ENCODE measurements at places on chromosomes 5 and 9.

DNA sequence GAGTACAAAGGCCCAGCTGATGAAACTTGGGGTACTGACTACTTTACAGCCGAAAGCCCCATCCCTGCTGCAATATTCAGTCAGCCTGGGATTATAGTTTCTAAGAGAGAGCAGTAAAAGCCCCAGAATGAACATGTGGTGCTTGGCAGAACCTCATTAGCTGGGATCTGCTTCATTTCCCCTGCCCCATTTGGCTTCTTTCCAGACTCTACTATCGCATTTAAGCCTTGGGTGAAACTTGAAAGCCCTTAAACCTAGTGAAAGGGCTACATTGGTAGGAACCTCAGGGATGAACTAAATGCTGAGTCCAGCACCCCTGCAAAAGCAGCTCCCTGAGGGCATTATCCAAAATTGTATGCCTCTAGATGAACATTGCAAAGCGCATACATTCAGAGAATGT lies 631.1 kb downstream of the ACTL7B start:
- no peak for DNase-seq

DNA sequence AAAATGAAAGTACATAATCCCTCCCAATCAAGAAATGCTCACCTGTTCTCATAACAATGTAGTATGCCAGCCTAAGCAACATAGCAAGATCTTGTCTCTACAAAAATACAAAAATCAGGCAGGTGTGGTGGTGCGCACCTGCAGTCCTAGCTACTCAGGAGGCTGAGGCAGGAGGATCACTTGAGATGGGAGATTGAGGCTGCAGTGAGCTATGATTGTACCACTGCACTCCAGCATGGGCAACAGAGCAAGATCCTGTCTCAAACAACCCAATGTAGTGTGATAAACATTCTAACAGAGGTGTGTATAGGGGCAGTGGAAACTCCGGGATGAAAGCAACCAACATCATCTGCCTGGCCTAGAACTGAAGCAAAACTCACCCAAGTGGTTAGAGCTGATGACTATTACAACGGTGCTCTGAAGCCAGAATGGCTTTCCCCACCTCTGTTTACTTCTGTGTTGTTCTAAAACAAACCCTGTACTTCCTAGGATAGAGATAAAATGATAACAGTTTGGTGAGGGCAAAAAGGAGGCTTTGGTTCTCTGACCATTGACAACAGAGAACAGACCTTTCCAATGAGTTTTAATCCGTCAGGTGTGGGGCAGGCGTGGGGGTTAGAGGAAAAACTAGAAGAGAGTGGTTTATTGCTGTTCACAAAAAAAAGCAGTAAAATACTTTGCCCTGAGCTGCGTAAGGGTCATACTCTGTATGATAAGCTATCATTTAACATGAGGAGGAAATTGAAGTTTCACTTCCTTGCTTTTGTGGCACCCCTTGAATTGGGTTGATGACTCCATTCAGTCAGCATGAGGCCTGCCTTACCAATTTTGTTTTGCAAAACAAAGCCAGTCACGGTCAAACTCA lies 18.9 kb downstream of the WNT8A start:
- DNase-seq = no peak

- no peak for DNase-seq
Measured at GRCh38 chr5:180201051-180201987, 7.7 kb downstream of the RASGEF1C start.

- no peak for DNase-seq
Measured at GRCh38 chr9:133874060-133874657, 118.0 kb downstream of the VAV2 start.

- no peak for DNase-seq
Measured at GRCh38 chr5:173512637-173513435, 103.6 kb downstream of the BOD1 start.

DNA sequence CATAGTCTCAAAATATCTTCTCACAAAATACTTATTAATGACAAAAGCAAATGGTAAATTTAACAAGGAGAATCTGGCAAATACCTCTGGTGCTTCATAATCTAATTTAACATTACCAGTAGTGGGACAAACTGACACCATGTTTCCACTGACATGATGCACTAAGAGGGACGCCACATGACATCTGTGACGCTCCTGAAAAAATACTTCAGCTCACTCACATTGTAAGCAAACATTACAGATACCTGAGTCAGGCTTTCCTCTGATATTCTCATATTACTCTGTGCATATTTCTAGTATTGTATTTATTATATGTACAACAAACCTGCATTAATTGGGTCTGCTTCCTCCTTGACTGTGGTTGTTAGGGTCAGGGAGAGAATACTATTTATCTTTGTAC lies 56.7 kb upstream of the OSMR start:
- DNase-seq = no peak

- no peak for DNase-seq
Measured at GRCh38 chr5:121962347-121962670, 534 bp downstream of the SRFBP1 start.

- no peak for DNase-seq
Measured at GRCh38 chr9:21661626-21662025, 140.8 kb upstream of the MTAP start.

DNA sequence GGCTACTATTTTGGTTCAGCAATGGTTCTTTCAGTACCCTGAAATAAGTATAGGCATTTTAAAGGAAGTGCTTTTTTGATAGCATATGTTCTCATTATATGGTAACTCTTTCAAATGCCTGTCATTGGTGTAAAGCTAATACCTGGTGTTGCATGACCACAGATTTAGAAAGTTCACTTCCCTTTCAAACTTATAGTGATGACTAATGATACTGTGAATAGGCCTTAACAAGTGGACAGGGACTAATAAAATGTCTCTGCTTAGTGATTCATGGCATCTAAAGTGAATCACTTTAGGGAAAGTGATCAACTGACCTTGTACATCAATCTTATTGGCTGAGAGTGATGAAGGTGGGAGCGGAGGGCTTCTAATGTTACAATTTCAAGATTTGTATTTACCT lies 21.6 kb downstream of the MRPL22 start:
- DNase-seq = no peak

DNA sequence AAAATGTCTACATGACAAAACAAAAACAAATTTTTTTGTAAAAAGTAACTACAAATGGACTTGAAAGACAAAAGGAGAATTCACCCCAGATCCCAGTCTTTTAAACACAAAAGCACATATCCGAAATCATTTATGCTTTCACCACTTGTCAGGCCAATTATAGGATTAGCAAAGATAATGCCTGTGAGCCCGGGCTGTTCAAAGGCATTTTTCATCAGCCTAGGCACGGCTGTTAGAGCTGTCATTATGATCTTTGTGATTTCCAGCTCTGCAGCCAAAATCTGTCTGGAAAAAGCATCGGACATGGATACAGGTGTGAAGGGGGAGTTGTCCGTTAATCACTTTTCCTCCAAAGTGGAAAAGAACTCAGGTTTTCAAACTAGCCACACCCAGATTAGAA lies 23.6 kb upstream of the RAB14 start:
- no peak for DNase-seq

DNA sequence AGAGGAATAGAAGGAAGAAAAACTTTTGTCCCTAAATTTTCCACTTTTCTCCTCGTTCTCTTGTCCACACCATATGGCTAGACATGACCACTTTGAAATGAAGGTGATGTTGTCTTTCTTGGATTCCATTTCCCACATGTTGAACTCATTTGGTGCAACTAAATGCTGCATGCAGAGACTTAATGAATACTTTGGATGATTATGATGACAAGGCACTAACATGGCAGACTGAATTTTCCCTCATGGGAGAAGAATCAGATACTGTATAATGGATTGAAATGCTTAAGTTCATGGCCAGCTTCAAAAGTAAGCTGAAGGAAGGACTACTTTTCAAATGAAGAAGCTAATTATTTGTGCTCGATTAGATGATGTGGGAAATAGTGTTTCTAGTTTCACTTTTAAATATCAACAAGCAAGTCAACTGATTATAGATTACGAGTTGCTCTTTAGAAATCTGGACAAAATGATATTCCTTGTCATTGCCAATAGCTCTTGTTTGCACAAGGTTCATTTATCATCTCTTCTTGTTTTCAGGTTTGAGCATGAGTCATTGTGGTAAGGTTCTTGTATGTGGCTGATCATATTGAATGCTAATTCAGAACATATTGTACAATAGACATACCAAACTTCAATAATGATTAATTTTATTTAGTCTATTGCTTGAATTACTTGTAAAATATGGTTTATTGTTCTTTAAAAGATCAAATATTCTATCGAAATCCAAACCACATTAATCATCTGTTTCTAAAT lies 501.3 kb upstream of the FTMT start:
- no peak for DNase-seq

DNA sequence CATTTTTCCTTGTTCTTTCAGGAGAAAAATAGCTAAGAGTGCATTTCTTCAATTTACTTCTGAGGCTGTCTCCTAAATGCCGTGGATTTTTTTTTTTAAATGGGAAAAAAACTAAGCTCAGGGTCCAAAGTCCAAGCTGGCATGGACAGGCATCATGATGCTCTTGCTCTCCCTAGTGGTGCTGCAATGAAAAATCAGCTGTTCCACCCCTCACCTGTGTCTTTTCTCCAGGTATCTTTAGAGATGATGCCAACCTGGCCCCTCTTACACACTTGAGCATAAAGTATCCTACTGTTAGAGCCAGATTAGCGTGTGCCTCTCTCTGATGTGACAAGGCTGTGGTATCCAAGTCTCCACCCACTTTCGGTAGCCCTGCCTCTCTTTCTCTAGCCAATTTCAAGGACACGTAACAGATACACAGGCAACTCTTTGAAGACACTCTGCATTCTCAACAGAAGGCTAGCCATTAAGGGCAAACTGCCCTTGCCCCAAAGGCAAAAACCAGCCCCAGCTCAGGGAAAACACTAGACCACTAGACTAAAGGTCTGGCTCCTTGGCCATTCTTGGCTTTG lies 208.8 kb downstream of the SAXO1 start:
- DNase-seq = no peak

- no peak for DNase-seq
Measured at GRCh38 chr5:135937245-135937911, 17.4 kb downstream of the LECT2 start.

DNA sequence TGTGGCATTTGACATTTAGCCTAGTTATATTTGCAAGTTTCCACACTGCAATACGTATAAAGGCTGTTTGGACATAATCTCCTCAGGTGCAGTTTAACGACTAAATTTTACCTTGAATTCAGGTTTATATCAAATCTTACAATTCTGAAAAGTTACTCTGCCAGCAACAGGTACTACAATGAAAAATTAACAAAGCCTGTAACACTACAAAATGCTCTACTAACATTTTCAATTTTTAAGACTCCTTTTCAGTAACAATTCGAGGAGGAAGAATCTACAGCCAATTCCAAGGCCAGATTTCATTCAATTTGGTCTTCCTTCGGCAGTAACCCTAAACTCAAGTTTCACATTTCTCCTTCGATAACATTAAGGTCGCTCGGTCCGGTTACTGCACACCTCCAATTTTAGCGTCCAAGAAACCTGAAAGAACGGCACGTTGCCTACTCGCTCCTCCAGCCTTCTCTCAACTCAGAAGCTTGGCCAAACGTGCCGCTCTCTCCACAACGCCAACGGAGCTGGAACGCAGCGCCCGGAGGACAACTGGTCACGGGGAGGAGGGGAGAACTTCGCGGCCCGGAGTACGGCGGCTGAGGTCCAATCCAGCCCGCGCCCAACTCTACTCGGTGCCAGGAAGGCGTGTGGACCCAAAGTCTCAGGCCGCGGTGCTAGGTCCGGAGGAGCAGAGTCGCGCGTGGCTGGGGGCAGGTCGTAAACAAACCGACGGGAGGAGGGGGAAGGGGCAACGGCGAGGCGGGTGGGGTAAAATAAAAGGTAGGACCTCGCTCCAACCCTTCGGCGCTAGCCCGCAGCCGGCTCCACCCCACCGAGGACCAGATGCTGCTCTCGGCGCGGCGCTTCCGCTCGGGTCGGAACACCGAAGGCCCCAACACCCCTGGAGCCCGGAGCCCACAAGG lies 681 bp downstream of the FNIP1 start:
- DNase-seq = peak; percentile 36

GRCh38 chr9:79719989-79720388 lies 148.2 kb downstream of the TLE4 start:
- DNase-seq = no peak

DNA sequence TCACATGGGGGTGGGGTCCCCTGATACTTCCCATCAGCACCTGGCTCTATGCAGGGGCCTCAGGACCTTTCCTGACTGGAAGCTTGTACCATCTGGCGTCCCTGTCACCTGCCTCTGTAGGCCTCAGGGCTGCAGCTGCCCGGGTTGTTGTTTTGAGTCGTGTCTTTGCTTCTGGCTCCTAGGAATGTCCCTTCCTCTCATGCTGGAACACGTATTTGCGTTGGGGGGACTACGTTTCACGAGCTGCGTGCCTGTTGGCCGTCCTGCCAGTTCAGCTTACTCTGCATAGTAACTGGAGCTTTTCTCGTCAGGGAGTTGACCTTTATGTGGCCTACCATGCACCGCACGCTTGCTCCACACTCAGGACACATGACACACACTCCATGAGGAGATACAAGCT lies 54.9 kb upstream of the IRX4 start:
- DNase-seq = no peak

DNA sequence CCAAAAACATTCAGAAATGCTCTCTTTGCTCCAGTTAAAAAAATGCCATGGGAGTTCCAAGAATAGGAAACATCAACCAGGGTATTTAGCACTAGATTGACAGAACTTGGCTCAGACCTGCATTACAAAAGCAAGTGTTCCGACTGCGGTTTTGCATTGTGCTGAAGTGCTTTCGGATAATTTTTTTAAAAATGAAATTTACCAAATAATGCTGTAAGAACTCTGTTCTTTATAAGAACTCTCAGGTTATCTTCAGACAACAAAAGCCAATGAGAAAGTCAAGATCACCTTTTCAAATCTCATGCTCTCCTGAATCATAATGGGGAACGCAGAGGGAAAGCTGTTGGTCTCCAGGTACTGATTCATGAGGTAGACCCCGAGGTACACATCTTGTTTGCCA lies 483 bp upstream of the PLPP6 start:
- DNase-seq = no peak
